LNCaP clone FGC (cell line): ENCODE measurements at places on chromosomes 16 and 17.

GRCh38 chr17:55830699-55831471 lies 80.0 kb downstream of the PCTP start:
- DNase-seq: no peak

DNA sequence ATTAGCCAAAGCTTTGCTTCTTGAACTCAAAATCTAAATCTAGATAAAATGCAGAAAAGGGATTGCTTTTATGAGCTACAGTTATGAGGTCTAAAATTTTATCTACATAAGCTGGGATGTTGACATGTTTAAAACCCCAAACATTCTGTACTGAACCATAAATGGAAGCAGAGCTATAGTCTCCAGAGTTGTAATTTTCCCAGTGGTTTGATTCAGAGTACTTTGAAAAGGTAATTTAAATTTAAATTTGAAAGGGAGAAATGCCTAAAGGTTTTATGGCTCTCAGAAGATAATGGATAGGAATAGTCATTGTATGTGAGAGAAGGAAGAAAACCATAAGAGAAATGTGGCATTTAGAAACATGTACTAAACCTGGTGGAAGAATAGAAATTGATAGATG lies 163.2 kb downstream of the PPM1E start:
- DNase-seq: no peak

DNA sequence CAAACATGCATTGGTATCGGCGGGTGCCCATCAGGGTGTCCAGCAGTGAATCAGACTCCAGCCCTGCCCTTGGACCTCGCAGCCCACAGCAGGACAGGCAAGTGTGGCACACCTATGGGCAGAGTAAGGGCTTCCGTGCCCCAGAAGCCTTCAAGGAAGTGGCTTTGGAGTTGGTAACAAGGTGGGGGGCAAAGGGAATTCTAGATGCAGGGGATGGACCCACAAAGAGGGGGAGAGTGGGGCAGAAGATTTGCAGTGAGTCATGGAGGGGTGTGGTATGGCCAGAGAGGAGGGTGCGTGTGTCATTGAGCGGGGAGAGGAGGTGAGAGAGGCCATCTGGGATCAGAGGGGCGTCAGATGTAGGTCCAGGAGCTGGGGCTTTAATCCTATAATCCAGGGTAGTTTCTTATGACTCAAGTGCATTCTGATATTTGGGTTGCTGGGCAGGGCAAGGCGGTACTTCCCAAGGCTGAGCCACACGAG lies 8.5 kb upstream of the SPNS2 start:
- no peak for DNase-seq

DNA sequence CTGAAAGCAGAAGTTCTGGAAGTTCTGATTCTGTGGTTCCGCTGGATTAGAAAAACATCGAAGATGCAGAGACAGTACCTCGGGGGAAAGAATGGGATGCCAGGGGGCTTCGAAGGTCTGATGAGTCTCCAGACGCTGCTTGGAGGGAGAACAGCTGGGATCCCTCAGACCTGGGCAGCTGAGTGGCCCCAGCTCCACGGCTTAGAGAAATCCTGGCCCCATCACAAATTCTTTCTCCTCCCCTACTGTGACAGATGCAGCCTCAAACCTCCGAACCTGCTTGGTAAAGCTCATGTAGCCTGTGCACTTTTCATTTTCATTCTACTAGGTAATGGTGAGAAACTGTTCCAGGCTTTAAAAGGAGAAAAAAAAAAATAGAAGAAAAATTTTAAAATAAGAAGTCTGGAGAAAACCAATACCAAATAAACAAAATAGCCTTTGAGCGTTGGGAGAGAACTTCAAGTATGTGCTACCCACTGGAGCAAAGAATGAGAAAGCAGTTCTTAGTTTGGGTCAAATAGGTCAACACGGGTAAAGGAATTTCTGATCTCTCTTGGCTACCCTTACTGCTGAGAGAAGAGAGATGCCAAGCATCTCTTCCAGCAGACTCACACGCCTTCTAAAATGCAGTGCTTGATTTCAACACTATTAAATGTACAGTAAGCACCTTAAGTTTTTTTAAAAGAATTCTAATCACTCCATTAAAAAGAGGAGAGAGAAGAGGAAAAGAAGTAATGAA lies 19.9 kb downstream of the MAF start:
- no peak for DNase-seq

DNA sequence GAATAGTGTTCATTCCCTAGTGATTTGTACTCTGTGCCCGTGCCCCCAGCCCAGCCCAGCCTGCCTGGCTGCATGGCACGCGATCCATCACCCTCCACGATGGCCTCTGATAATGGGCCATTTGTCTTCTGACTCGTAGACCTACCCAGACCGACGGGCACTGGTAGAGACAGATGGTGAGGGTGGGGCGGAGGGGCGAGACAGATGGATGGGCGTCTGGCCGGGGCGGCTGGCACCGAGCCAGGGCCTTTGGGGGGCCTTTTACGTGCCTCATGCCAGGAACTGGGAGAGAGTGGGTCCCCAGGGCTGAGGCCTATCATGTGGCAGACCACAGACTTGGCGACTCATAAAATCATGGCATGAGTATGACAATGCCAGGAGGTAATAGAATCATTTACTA lies 25.4 kb downstream of the CRHR1 start:
- DNase-seq: no peak
